CD14-positive monocyte (primary cell): ENCODE measurements at places on chromosomes 6 and 20. TPM values are rescaled to one million over a fixed set of nuclear protein-coding genes. Genes with fewer than 3 reads are reported as not detected.

DNA sequence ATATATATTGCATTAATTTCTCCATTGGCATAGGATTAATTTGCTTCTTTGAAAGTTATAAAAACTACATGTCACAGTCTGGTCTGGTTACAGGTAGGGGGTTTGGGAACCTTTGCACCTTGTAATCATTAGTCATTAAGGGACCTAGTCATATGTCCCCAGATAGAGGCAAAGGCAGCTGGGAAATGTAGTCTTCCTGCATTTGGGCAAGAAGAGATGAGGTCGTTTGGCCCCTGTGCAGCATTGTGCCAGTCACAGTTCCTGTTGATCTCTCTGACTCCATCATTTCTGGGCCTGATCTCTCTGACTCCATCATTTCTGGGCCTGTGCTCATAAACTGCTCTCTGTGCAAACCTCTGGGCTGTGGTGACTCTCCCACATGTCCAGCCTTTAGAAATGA is 73.2 kb downstream of the BCKDHB start:
- no peak for DNase-seq

DNA sequence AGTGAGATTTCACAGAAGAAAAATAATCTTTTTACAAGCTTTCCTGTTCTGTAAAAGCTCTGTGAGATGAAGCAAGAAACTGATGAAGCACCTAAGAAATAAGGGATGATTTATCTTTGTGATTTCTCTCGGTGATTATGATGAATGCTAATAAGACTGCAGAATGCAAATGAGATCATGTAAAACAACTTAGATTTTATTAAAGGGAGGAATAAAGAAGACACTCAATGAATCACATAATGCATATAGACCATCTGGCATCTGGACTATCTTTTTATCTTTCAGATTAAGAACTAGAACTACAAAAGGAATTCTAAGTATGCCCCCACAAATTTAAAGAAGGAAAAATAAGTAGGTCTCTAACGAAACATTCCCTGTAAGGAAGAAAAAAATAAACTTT is 361.5 kb upstream of the OPRM1 start:
- no peak for DNase-seq

- DNase-seq, result no peak
Measured at GRCh38 chr6:158047127-158047518, 65.5 kb downstream of the SYNJ2 start.

NKX2-2 gene
- not detected for polyA plus RNA-seq

CARMIL1 gene
- 0.41 TPM for polyA plus RNA-seq
